COR-L47 (cell line): ENCODE measurements at places on chromosomes 3 and 15.

GRCh38 chr3:78957456-78957855 lies 810.3 kb downstream of the ROBO1 start:
- no peak for DNase-seq

DNA sequence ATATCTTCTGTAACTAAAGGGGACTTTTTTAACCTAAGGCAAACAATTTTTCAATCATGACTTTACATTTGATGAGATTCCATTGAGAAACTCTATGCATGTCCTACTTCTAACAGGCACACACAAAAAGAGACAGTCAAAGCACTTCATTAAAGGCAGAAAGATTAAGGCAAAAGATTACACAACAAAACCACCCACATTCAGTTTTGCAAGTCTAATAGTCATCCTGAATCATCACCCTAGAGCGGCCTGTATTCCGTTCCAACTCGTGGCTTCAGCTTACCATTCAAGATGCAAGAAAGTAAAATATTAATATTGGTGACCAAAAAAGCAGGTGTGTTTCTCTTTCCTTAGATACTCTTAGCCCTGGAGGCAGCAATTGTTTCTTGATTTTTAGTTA lies 205.9 kb downstream of the P3H2 start:
- no peak for DNase-seq

- no peak for DNase-seq
These were observed 187.0 kb downstream of the CDIN1 start for GRCh38 chr15:36766449-36766848.

DNA sequence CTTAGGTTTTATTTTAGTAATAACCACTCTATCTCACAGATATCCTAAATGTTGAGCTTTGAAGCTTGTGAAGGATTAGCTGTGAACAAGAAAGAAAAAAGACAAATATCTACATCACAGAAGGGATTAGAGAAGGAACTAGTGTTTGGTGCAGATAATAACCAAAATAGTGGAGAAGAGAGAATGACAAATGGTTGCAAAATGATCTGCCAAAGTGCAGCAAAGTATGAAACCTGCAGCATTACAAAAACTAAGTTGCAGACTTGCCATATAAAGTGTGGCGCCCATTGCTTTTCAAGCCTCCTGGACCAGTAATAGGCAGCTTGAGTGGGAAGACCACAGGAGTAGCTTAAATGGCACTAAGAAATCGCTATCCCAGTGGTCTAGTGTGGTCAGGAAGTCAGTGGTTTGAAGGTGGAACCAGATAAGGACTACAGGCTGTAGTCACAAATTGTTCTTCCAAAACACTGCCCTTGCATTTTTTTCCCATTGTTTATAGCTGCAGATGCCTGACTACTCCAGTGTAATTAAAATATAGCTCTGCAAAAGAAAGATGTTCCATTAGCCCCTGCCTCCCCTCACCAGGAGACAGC lies 20.7 kb downstream of the TPM1 start:
- no peak for DNase-seq

DNA sequence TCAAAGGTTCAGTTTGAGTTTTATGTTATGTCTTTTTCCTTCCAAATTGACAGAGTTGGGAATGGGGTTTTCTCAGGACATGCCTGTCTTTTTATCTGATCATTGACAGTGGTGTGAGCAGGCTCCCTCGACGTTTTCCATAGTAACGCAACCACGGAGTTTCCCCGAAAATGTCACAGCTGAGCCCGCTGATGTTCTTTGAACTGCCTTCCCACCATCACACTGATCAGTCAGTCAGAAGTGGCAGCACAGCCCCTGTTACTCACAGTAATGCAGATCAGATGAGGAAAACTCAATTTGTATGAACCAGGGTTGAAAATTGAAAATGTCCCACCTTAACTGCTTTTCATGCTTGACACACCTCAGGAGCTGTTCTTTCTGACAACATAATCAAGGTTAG lies 210.4 kb downstream of the NECTIN3 start:
- DNase-seq, result no peak
